ENCODE measurements at places on chromosomes 2 and 18.

- no peak for DNase-seq
Observed at GRCh38 chr18:12239431-12239830, 14.7 kb upstream of the CIDEA start.

GRCh38 chr2:221461901-221462300 lies 110.2 kb downstream of the EPHA4 start:
- DNase-seq = no peak

DNA sequence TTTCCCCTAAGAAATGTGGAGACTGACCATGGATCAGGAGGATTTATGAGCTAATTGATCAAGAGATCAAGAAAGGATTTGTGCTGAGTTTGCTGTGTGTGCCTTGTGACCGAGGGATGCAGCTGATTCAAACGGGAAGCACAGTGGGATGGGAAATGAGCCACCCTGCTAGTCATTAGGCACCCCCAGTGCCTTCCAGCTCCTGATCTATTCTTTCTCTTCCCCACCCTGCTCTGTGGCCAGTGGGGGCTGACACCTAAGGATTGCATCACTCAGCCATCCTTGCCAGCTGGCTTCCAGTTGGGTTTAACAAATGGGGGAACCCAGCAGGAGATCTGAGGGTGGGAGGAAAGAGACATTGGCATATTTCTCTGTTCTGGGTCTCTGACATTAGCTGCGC lies 132.2 kb upstream of the CXCR4 start:
- no peak for DNase-seq

- no peak for DNase-seq
Observed at GRCh38 chr2:160317181-160318099, 117.4 kb upstream of the ITGB6 start.

GRCh38 chr2:37153224-37153623 lies 3.6 kb downstream of the EIF2AK2 start:
- DNase-seq = no peak

DNA sequence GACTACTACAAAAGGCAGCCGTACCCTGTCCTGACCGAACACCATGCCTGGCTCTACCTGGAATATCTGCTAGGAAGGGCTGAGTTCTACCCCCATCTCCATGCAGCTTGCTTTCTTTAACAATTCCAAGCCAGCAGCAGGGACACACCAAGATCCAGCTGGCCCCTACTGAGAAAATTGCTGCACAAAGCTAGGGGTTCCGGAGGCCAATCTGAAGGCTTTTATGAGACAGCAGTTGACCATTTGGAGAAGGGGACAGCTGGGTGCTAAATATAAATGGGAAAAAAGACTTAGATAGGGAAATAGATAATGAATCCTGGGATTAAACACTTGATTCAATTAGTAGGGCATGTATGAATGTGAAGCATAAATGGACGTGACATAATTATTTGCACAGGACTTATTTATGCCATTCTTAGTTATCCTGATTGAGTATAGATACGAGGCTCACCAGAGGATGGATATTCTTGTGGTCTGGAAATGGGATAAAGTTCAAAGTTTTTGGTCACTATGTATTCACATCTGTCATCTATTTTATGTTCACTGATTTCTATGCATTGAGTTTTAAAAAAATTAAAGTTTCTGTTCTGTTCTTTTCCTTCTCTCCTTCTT lies 204.0 kb downstream of the ZNF521 start:
- no peak for DNase-seq

GRCh38 chr2:178704876-178705275 lies 102.3 kb downstream of the TTN start:
- DNase-seq = no peak

GRCh38 chr18:77071711-77072292 lies 60.8 kb downstream of the MBP start:
- no peak for DNase-seq

DNA sequence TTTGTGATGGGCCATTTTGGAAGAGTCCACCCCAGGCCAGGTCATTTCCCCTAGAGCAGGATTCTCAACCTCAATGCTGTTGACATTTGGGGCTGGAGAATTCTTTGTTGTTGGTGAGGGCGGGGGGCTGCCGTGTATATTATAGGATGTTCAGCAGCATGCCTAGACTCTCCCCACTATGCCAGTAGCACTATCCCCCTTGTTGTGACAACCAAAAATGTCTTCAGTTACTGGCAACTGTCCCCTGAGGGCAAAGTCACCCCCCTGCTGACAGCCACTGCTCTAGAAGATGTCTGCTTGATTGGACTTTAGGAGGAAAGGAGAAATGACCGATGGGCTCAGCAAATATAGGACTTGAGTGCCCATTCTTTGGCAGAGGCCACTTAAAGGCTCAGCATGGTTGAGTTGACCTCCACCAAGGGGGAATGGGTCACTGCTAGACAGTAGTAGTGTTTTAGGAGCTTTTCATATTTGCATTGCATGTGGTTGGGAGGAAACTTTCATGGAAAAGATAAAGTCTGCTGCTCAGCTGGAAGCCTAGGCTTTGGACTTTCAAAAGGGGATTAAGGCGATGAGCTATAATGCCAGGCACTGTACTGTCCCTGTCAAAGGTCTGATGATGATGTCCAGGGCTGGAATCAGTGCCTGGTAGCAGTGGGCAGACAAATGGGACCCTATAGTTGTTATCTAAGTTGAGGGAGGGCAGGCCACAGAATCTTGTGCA lies 61.1 kb upstream of the MCFD2 start:
- no peak for DNase-seq

DNA sequence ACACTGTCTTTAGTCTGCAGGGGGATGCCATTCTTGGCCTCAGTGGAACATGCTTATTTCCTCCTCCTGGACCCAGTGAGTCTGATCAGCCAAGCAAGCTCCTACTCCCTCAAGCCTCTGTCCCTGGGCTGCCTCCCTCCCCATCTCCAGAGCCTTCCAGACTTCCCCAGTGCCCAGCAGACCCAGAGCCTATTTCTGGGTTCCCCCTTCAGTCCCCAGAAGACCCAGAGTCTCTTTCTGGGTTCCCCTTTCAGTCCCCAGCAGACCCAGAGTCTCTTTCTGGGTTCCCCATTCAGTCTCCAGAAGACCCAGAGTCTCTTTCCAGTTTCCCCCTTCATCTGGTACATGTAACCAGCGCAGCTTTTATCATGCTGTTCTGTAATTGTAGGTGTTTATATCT lies 17.0 kb upstream of the PKDCC start:
- DNase-seq = no peak

- no peak for DNase-seq
Observed at GRCh38 chr2:237280229-237280628, 133.7 kb downstream of the COL6A3 start.

DNA sequence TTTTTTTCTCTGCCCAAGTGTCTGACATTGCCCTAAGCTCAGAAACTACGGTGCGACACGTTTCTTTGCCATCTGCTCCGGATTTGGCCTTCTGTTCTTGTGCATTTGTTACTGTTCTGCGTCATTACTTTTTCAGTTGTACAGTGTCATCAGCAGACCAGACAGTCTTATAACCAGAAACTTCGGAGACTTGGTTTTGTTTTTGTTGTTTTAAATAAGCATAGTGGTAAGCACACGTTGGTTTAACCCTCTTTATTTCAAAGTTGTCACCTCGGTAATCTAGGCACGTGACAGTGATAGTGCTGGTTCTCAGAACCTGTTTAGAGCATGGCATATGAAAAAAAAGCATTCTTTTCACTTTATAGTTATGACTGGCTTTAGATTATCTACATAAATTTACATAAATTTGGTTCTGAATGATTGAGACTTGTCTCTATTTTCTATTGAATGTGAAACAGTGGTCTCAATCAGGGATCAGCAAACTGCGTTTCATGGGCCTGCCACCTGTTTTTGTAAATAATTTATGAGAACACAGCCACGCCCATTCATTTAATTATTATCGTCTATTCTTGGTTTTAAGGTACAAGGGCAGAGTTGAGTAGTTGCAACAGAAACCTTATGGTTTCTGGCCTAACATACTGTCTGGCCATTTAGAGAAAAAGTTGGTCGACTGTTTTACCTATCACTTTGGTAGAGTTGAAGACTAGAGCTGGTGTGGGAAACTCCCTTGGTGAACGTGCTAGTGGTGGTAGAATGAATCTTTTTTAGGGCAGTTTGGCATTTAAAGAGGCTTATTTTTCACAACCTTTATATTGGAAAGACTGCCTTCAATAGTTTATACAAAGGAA lies 106.5 kb downstream of the ZNF532 start:
- no peak for DNase-seq

GRCh38 chr2:221270806-221271205 lies 301.3 kb downstream of the EPHA4 start:
- DNase-seq = no peak

- DNase-seq = no peak
Observed at GRCh38 chr2:219416235-219416602, 2.0 kb upstream of the DES start.

DNA sequence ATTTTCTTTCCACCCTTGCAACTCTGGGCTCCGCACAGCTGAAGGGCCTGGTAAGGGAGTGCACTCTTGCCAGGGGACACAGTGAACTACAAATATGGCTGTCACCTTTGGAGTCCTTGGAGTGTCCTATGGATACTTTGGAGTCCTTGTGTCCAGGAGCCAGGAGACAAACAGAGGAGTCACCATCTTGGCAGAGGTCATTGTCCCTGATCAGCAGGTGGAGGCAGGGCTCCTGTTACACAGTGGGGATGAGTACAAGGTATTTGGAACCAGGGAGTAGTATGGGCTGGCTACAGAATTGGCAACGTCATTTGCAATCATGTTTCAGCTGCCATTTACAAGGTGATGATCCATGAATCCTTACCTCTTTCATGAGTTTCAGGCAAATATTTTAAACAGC lies 132.5 kb downstream of the FAM161A start:
- DNase-seq = no peak

Measured in D721Med (cell line).